ENCODE measurements at places on chromosomes 7 and 10.

GRCh38 chr7:111827863-111828504, 265.7 kb upstream of the IMMP2L start:
- DNase-seq: no peak

DNA sequence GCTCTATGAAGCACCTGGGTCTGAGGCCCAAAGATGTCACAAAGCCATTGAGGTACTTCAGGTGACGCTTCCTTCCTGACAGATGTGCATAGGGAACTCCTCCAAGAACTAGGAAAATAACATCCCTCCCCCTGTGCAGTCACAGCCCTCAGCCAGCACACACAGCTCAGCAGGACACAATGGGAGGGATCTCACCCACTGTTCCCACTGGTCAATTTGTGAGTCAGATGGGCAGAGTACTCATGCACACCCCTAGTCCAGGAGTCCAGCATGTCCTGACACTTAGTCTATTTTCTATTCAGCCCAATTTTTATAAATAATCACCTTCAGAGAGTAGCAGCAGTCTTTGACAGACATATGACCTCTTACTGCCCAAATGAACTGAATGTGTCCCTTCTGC, 60.7 kb upstream of the PFKP start:
- no peak for DNase-seq

DNA sequence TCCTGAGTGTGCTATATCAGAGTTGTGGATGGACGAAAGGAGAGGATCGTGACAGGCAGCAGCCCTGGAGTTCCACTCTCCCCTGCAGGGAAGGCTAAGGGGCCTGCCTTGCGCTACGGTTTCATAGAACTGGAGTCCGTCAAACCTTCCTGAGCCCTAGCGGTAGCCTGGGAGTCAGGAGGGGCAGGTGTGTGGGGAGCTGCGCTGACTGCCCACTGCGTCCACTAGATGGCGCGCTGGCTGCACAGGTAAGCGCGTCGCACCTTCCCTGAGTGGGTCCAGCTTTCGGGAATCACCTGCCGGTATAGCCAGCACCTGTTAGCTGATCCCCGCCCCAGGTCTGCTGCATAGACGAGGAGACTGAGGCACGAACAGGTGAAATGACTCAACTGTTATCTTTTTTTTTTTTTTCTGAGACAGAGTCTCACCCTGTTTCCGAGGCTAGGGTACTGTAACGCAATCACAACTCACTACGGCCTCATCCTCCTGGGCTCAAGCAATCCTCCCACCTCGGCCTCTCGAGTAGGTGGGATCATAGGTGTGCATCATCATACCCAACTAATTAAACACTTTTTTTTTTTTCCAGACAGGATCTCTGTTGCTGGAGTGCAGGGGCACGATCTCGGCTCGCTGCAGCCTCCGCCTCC, 20.2 kb upstream of the BAIAP2L1 start:
- peak; percentile 13 for DNase-seq

DNA sequence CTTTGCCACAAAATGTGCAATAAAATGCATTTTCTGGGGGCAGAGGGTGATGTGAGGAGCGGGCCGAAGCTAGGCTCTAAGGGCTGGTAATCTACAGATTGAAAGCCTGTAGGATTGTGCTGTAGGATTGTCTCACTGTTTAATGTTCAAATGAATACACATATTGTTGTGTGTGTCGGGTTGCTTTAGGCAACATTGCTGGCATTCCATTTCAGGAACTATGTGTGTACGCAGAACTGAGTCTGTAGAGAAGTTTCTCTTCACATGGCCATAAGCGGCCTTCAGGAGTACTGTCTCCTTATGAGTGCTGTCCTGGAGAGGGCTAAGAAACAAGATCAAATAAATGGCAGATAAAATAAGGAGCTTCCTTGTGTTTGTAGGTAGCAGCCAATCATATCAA, 540.2 kb downstream of the GATA3 start:
- no peak for DNase-seq

- DNase-seq: no peak
Observed at GRCh38 chr7:151060416-151061212, 1.2 kb downstream of the SLC4A2 start.

- DNase-seq: no peak
Observed at GRCh38 chr10:98919899-98920298, 315.8 kb downstream of the HPSE2 start.

DNA sequence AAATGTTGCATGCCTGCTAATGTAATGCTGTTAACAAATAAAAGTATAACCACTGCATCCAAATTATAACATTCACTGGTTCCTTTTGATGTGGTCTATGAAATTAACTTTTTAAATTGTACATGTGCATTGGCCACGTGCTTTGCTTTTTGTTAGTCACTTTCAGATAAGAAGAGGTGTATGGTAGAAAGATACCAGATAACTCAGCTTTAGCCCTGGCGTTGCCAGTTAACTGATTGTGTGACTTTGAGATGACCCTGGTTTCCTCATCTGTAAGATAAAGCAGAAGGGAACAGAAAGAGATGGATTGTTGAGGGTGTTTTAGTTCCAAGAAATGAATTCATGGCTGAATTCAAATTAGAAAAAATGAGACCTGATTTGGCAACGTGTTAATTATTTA, 1.9 kb upstream of the TRDMT1 start:
- DNase-seq: no peak

DNA sequence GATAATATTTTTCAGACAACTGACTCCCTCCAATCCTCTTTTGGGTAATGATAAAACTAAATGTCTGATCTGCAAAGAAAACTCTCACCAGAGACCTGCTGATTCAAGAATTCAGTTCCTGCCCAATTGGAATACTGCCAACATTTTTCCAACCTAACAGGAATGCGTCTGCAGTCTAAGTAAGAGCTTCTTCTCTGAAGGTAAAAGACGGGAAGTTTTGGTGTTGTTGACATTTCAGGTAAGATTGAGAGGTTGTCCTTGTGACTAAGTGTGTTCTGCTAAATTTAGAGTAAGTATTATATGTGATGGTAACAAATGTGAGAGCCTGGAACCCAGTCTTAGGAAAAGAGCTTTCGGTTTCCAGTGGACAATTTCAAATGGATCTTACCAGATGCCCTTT, 17.6 kb downstream of the IFIT5 start:
- DNase-seq: no peak

GRCh38 chr7:43201912-43202311, 89.5 kb downstream of the HECW1 start:
- no peak for DNase-seq

GRCh38 chr10:74190494-74190893, 39.5 kb downstream of the ADK start:
- no peak for DNase-seq

DNA sequence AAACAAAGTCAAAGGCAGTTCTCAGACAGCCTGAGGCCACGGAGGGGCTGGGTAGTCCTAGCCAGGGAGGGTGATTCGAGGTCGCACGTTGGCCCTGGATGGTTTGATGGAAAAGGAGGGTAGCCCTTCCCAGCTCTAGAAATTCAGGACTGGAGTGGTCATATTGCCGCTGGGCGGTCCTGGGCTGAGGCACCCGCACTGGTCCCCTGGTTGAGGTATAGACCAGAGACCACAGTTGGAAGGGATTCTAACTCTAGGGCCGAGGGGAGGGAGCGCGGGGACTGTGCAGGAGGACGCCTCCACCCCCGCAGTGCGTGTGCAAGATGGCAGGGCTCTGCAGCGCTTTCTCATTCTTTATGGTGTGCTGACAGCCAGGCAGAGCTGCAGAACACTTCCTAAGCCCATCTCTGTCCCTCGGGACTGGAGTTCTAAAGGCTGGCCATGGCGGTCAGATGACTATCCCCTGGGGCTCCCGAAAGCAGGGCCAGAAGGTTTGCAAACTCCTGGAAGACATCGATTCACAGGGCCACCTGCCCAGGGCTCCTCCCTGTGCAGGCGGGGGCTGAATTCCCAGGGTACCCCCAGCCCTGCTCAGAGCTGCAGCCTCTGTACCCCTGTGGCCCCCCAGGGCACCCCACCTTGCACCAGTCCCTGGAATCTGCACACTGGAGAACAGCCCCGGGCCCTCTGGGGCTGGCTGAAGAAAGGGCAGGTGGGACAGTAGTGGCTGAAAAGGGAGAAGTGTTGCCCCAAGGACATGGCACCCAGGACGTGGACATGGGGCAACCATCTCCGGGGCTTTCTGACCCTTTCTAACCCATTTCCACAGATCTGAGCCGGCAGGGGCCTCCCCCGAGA, 51.0 kb upstream of the ELN start:
- DNase-seq: no peak

GRCh38 chr7:47803025-47803424, 145.2 kb downstream of the PKD1L1 start:
- DNase-seq: no peak

DNA sequence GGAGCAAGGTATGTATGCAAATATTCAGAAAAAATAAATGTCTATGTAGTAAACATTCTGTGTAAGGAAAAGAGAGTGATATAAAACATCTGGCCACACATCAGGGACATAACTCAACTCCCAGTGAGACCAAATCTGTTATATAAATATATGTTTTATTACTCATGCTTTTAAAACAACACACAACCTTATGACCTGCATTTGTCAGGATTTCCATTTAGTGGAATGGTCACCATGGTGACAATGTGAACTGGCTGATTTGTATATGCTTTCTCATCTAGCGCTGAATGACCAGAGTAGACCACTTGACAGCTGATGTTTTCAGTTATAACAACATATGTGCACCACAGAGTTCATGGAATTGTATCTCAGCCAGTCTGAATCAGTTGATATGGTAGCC, 551.7 kb downstream of the HTR7 start:
- no peak for DNase-seq

DNA sequence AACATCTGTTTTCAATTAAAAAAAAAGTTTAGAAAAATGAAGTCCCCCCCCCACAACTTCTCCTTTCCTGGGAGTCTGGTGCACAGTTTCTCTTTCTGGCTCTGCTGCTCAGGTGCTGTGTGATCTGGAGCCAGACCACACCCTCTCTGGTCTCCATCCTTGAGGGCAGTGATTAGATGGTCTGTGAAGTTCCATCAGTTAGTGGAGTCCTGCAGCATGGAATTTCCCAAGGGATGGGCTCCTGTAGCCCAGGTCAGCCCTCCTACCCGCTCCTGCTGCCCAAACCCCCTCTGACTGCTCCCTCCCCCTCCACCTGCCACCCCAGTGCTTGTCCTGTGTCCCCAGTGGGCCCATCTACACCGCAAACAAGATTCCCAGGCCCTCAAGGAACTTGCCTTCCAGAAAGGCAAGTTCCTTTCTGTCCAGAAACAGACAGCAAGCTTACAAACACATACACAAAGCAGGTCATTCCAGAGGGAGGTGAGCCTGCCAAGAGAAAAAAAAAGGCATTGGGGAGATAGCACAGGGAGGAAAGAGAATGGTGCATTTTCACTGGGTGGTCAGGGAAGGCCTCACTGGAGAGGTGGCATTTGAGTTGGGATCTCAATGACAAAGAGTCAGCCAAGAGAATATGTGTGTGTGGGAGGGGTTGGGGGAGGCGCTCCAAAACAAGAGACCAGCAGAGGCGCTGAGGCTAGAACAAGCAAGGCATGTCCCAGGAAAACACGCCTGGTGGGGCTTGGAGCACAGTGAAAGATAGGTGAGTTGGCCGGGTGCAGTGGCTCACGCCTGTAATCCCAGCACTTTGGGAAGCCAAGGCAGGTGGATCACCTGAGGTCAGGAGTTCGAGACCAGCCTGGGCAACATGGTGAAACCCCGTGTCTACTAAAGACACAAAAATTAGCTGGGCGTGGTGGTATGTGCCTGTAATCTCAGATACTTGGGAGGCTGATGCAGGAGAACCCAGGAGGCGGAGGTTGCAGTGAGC, 49.5 kb upstream of the SLC29A3 start:
- no peak for DNase-seq

DNA sequence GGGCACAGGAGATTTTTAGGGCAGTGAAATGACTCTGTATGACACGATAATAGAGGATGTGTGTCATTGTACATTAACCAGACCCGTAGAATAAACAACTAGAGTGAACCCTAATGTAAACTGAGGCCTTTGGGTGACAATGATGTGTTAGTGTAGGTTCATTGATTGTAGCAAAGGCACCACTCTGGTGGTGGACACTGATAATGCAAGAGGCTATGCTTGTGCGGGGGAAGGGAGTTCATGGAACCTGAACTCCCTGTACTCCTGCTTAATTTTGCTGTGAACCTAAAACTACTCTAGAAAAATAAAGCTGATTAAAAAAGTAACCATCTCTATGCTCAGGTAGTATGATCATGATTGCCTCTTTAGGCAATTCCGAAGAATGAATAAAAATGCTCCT, 96.3 kb upstream of the VIPR2 start:
- no peak for DNase-seq

DNA sequence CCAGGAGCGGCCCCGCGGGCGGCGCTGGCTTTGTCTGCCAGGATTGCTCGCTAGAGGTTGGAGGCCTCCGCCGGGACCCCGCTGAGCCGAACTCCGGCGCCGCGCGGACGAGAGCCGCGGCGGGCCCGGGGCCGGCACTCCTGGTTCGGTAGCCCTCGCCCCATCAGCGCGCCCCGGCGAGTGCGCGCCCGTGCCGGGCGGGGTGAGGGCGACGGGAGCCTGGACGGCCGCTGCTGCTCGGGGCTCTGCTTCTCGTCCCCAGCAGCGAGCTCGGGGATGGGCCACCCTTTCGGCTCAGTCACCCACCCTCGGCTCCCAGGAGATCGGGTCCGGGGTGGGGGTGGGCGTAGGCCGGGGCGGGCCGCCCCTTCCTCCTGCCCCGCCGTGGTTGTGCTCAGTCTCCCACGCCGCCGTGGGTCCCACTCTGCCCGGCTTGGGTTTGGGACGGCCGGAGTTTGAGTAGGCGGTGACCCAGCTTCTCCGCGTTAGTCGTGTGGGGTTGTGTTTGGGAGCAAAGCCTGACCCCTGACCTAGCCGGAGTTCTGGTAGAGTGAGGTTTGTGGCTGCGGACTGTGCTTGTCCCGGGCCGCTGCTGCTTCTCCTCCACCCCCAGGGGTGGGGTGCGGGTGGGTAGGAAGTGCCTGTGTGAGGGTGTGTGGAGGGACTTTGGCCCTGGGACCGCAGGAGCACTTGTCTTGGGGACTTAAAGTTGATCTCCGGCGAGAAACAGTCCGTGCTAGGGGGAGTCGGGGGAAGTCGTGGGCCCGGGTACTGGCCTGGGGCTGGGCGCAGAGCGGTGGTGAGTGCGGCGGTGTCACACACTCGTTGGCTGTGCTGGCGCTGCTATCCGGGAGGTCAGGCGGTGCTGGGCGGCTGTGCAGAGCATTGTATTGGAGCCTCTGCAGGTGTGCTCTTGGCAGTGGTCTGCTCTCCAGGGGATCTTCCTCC, 677 bp downstream of the TSPAN14 start:
- DNase-seq: no peak

GRCh38 chr10:4199196-4199595, 414.2 kb upstream of the KLF6 start:
- DNase-seq: no peak

- no peak for DNase-seq
Observed at GRCh38 chr7:2248984-2249694, 7.1 kb downstream of the NUDT1 start.

DNA sequence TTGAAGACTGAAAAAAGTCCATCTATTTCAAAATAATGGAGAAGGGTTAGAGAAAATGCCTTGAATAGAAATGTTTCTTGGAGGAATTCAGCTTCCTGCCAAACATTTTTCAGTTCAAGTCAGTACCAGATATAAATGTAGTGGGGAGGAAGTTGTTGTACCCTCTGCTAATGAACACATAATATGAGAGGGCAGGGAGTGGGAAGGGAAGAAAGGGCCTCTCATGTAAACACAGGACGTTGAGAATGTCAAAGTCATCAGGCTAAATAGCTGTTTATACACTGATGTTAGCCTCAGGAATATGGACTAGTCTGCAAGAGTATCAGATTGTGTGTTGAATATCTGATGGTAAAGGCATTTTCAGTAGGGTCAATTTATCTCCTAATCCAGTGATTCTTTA, 37.0 kb downstream of the GPR37 start:
- no peak for DNase-seq
